NCI-H1417 treated with DMSO at 0.1 percent for 48 hours (cell line): ENCODE measurements at places on chromosomes 13 and 19.

DNA sequence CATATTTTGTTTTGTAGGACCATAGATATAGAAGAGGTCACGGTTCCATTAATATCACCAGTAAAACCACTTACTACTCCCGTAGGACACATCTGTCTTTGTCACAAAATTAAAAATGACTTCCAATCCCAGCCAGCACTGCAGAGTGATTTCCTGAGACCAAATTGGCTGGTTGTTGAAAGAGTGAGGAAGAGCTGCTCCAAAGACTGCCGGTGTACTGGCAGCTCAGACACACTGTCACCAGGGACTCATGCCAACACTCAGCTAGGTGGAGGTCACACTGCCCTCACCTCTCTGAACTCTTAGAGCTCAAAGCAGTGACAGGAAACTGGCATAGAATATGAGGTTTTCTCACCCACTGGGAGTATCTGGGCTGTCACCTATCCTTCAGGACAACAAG lies 52.1 kb downstream of the FLT1 start:
- no peak for DNase-seq

GRCh38 chr19:1173159-1173844 lies 766 bp downstream of the SBNO2 start:
- DNase-seq = no peak

DNA sequence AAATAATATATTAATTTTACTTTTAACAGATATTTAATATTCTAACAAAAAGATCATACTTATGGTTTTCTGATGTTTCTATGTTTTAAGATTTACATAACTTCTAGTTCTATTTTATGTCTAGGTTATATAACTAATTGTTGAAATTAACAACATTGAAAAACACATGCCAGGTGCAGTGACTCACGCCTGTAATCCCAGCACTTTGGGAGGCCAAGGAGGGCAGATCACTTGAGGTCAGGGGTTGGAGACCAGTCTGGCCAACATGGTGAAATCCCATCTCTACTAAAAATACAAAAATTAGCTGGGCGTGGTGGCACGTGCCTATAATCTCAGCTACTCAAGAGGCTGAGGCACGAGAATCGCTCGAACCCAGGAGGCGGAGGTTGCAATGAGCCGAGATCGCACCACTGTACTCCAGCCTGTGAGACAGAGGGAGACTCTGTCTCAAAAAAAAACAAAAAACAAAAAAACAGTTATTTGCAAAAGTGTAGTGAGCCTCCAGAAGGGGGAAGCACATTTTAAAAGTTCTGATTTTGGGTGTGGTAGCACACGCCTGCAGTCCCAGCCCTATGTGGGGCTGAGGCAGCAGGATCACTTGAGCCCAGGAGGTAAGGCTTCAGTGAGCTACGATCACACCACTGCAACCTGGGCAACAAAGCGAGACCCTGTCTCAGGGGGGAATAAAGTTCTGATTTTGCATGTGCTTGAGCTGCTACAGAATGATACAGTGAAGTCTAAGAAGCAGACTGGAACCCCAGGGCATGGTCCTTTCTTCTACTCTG lies 18.7 kb downstream of the MIPEP start:
- no peak for DNase-seq

DNA sequence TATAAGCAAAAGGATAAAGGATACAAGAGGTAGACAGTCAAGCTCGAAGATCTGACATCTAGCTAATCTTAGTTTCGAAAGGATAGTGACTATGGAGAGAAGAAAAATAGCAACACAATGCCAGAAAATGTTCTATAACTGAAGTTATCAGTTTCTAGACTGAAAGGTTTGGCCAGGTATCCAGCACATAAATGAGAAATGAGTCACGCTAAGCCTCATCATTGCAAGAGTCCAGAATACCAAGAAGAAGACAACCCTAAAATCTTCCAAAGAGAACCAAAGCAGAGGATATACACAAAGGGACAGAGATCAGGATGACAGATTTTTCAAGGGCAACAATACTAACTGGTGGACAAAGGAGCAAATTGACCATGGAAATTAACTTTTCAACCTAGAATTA lies 237.0 kb downstream of the POSTN start:
- DNase-seq = no peak

- no peak for DNase-seq
Observed at GRCh38 chr13:26186995-26187394, 35.1 kb downstream of the RNF6 start.

DNA sequence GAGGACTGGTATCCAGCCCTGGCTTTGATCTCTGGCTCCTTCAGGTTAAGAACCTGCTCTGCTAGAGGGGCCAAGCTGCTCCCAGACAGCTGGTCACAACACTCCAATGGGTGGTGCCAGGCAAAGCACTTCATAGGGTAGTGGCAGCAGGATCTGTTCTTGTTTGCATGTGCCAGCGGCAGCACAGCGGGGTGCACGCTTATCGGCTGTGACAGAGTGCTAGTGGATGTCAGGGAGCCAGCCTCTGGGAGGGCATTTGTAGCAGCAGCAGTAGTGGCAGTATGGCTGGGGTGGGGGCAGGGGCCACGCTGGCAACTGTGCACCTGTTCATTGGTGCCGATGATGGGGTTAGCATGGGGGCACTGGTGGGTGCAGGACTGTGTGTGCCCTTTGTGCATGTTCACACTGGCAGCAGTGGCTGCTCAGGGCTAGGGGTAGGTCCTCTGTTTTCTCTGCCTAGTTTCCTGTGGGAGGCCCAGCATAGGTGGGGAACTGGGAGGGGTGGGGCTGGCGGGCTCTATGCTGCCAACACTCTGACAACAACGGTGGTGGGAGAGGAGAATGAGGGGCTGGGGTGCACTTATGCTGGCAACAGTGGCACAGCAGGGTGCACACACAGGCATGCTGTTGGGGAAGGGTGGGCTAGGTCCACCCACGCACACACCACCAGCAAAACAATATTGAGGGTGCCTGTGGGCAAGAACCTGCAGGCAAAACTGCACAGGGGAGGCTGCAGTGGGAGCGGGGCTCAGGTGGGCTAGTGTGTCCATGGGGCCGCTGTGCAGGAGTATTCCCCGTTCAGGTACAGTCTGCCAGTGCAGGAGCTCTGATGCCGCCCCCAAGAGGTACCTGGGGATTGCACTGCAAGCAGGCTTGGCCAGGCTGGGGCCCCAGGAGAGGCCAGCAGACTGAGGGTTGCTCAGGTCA lies 19.3 kb downstream of the AP1M1 start:
- DNase-seq = peak; percentile 15

DNA sequence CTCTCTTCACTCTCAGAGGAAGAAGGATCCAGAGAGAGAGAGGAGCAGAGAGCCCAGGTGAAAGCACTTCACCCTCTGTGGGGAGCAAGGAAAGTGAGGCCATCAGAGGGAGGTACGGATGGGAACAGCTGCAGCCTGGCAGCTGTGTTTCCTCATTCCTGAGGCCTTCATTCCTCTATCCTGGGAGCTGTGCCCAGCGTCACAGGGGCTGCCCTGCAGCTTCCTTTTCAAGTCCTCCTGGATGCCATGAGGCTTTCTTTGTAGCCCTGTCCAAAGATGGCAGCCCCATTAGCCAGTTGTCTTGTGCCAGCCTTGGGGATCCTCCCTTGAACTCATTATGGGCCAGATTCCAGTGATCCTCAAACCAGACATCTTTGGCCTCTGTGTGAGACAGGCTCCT lies 76.8 kb upstream of the PCDH8 start:
- DNase-seq = no peak
